AG04450 (cell line): ENCODE measurements at places on chromosomes 4 and X. TPM values are rescaled to one million over a fixed set of nuclear protein-coding genes. Genes with fewer than 3 reads are reported as not detected.

Gene IL2
- not detected in 2 replicates for polyA plus RNA-seq

Gene CLNK
- polyA plus RNA-seq = not detected in 2 replicates

Gene HSFX2
- polyA plus RNA-seq = not detected in 2 replicates

- no peak for DNase-seq
Observed at GRCh38 chrX:130211415-130212186, 39.8 kb downstream of the RAB33A start.
